Osteoblast (primary cell): ENCODE measurements at places on chromosomes 4 and X. TPM values are rescaled to one million over a fixed set of nuclear protein-coding genes. Genes with fewer than 3 reads are reported as not detected.

The GAB3 gene
- 3.2 and 6.9 TPM in 2 replicates for total RNA-seq

The RAB33A gene
- 6.2 and 8.0 TPM in 2 replicates for total RNA-seq

The SLC2A9 gene
- total RNA-seq: 2.5 and 3.5 TPM in 2 replicates

The BTC gene
- 0.29 and 0.36 TPM in 2 replicates for total RNA-seq

The HEPH gene
- total RNA-seq: 63.0 and 64.5 TPM in 2 replicates

The RIPPLY1 gene
- not detected in 2 replicates for total RNA-seq

The FAM184B gene
- total RNA-seq: under 0.01 TPM in 1 of 2 replicates, not detected in the other

The SERTM2 gene
- total RNA-seq: under 0.01 TPM in 1 of 2 replicates, not detected in the other

The SMIM20 gene
- 34.7 and 41.3 TPM in 2 replicates for total RNA-seq

The TCEAL1 gene
- 33.0 and 38.7 TPM in 2 replicates for total RNA-seq

The VCX2 gene
- total RNA-seq: not detected in 2 replicates

The CSAG1 gene
- not detected in 2 replicates for total RNA-seq

The ZIC3 gene
- total RNA-seq: not detected in 2 replicates

The PHOX2B gene
- not detected in 2 replicates for total RNA-seq

The SLITRK2 gene
- not detected in 2 replicates for total RNA-seq

The FAM9C gene
- total RNA-seq: under 0.01 TPM in 1 of 2 replicates, not detected in the other

The MTCP1 gene
- 3.3 and 6.2 TPM in 2 replicates for total RNA-seq

The MAGEB2 gene
- not detected in 2 replicates for total RNA-seq

The SPIN2A gene
- total RNA-seq: 0.59 and 1.4 TPM in 2 replicates

The ASB5 gene
- total RNA-seq: 0.29 and 1.1 TPM in 2 replicates

The HERC5 gene
- 0.88 and 1.4 TPM in 2 replicates for total RNA-seq

The JADE3 gene
- 4.7 and 5.0 TPM in 2 replicates for total RNA-seq

The LRCH2 gene
- total RNA-seq: 2.1 and 2.5 TPM in 2 replicates

The GPC4 gene
- 8.3 TPM in 2 replicates for total RNA-seq

The UGT2B10 gene
- total RNA-seq: not detected in 2 replicates

The FAM241A gene
- total RNA-seq: 2.1 and 2.2 TPM in 2 replicates

The STATH gene
- total RNA-seq: not detected in 2 replicates
